CD4-positive, alpha-beta T cell treated with Interleukin-10 for 1 hour (primary cell): ENCODE measurements at places on chromosomes 2 and 18.

DNA sequence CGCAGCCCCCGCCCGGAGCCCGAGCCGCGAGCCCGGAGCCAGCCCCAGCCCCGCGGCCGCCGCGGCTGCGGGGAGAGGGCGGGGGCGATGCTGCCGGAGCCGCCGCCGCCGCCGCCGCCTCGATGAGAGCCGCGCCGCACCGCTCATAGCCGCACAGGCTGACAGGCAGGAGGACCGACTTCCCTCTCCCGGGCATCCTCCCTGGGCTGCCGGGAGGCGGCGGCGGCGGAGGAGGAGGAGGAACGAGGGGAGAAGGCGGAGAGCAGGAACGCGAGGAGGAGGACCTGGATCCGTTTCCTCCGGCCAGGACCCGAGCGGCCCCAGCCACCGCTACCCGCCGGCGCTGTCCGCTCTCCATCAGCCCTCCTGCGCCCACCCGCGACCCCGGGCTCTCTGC lies 370 bp downstream of the KLHL29 start:
- no peak for DNase-seq

DNA sequence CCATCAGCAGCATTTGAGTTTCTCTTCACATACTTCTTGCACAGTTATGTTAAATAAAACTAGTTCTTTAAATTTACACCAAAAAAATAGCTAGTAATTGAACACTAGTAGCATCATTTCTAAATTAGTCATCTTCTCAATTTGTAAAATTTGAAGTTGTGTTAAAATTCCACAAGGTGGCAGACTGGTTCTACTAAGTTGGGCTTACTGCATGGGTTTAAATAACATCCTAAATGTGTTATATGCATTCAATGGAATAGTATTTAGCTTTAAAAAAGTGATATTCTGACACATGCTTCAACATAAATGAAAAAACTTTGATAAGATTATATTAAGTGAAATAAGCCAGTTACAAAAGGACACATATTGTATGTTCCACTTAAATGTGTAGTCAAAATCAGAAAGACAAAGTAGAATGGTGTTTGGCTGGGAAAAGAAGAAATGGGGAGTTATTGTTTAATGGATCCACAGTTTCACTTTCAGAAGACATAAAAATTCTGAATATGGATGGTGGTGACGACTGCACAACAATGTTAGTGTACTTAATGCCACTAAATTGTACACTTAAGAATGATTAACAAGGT lies 28.7 kb upstream of the RPRD1A start:
- DNase-seq: peak; percentile 60

GRCh38 chr2:44825702-44826101 lies 115.8 kb upstream of the SIX3 start:
- DNase-seq: no peak

DNA sequence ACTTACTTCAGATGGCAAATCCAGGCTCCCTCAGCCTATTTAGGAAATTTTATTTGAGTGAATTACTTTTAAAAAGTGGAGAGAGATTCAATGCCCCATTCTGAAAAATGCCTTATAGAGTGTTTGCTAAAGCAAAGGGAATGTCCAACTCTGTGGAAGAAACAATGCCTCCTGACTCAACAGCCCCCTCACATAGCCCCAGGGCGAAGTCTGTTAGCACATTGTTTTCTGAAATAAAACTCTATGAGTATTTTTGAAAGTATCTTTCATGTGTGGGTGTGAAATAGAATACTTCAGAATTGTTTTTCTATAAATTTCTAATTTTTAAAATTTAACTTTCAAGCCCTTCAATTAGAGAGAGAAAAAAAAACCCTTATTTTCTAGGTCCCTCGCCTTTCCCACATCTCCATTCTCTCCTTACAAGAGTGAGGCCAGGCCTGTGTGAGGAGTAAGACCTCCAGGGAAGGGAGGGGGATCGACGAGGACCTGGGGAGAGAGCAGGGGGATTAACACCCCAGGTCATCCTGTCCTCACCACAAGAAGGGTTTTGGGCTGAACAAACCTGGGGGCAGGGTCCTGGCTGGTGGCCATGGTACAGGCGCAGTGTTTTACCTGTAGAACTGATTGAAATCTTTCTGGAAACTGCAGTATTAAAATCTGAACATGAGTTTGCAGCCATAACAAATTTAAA lies 141.4 kb downstream of the SNTG2 start:
- no peak for DNase-seq

DNA sequence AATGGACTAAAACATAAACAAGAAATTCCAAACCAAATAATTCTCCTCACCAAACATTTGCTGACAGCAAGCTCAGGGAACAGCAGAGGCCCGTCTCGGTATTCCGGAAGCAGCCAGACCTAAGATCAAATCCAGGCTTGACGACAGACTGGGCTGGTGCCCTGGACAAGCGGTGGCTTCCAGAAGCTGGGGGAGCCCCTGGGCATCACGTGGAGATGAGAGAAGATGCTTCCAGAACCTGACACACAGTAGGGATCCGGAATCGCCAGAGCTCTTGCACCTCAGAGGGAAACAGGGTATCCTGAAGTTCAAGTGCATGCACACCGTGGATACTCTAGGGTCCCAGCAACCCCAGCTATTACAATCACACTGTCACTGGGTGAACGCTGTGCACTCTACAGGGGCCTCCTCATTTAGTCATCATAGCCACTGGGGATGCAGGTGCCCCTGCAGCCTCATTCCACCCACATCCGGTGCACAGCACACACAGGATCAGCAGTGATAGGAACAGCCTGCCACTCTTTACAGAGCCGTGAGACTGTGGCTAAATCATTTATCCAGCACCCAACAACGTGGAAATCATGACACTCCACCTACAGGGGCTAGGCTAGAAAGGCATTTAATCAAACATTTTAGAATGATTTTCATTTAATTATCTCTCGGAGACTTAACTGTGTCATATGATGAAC lies 102.6 kb downstream of the HDAC4 start:
- DNase-seq: peak; percentile 79

DNA sequence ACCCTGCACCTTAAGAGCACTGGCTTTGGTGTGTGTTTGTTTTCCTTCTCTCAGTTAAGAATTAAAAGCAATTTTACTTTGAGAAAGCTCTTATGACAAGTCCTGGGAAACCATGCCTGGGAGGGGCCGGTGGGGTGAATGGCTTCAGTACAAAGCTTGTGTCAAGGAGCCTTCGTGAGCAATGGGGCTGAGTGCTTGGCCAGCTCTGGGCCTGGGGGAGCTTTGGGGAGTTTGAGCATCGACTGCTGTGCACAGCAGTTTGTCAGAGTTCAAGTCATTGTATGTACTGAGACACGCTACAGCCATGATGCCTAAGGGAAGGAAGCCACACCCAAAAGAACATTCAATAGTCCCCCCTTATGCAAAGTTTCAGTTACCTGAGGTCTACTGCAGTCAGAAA lies 75.8 kb downstream of the ARHGEF4 start:
- DNase-seq: no peak

GRCh38 chr2:25879133-25879730 lies 945 bp upstream of the ASXL2 start:
- no peak for DNase-seq

GRCh38 chr18:59910967-59911366 lies 11.2 kb downstream of the PMAIP1 start:
- DNase-seq: no peak

DNA sequence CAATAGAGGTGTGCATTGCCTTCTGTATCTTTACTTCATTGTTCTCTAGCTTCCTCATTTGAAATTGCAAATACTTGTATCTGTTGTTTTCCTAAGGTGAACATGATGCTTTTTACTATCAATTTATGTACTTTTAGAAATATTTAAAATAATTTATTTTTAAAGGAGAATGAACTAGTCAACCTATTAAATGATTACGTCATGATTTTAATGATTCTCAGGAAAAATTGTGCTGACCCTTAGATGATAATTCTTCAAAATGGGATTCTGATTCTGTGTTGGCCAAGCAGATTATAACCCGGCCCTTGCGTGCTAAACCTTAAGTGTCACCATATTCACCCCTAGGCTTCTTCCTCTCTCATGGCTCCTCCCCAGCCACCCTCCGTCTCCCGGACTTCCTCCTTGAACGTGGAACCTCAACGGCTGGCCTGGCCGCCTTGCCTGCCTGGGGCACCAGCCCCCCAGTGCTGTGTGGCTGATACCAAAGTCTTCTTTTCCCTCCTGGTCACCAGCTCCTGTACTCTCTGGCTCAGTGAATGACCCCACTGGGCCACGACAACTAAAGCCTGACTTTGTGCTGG lies 292.0 kb downstream of the GBX2 start:
- no peak for DNase-seq

GRCh38 chr18:29028560-29028959 lies 851.6 kb upstream of the CDH2 start:
- DNase-seq: no peak

DNA sequence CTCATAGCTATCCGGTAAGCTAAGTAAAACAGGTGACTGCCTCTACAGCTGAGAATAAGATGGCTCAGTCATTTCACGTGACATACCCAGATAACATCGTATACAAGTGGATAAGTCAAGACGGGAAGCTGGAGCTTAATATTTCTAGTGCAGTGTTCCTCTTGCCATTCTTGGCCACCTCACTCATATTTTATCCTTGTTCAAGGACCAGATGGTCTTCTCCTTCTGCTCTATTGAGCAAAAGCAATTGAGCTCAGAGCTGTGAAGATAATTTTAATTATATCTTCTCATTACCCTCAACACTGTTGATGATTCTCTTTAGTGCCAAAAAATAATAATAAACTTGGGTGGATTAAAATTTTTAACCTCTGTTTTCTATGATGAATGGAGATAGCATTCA lies 201.1 kb downstream of the DCC start:
- DNase-seq: no peak

DNA sequence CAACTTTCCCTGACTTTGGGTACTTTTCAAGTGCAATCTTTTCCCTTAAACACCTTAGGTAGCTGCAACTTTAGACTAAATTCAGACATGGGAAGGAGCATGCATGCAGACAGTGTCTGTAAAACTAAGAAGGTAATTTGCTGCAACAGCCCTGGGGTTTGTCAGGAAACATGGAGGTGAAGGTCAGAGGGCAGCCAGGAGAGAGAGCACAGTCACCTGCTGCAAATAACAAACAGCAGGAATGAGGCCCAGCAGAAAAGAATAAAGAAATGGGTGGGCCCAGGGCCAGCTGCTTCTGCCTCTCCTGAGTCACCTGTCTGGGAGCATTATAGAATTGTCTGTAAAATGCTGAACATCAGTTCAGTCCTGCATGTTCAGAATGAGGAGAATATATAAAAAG lies 35.2 kb downstream of the MTHFD2 start:
- no peak for DNase-seq

GRCh38 chr2:131050896-131051295 lies 42.4 kb downstream of the FAM168B start:
- DNase-seq: no peak

GRCh38 chr2:67948506-67948905 lies 114.3 kb downstream of the C1D start:
- DNase-seq: no peak

DNA sequence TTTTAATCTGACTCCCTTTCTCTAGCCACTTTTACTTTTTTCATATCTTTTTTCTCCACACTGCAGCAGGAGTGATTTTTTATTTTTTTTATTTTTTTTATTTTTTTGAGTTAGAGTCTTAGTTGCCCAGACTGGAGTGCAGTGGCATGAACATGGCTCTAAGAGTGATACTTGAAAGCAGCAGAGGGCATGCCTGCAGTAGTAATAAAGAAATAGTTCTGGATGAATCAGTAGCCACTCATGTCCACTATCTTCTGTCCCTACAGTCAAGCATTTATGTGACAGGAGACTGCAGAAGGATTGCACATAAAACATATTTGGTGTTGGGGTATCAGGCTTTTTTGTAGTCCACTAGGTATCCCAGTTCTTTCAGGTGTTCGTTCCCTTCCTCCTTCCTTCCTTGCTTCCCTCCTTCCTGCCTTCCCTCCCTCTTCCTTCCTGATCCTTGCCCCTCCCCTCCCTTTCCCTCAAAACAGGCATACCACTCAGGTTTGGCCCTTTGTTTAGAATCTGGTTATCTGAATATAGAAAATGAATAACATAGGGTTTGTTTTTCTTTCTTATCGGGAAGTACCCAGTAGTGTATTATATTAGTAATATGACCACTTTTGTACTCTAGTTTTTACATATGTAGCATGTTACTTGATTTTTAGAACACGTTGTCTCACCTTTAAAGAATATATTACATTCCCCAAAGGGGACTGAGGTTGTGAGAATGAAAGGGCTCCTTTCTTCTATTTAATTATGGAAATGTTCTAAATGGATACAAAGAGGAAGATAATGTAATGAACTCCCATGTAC lies 23.5 kb downstream of the MIB1 start:
- DNase-seq: no peak

DNA sequence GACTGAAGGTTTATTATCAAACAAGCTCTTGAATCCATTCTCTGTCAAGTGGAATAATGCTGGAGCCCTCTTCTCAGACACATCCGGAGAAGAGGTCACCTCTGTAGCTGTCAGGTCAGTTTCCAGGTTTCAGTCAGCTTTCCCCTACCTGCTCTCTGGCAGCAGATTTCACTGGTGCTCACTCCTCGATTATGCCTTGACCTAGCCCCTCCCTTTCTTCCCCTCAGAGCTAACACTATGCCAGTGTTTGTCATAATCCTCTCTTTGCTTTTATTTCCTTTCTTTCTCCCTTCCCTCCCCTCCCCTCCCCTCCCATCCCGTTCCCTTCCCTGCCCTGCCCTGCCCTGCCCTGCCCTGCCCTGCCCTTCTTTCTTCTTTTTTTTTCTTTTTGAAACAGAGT lies 22.5 kb upstream of the PLEKHM3 start:
- DNase-seq: no peak

GRCh38 chr18:58535340-58536201 lies 93.3 kb downstream of the ALPK2 start:
- peak; percentile 35 for DNase-seq

DNA sequence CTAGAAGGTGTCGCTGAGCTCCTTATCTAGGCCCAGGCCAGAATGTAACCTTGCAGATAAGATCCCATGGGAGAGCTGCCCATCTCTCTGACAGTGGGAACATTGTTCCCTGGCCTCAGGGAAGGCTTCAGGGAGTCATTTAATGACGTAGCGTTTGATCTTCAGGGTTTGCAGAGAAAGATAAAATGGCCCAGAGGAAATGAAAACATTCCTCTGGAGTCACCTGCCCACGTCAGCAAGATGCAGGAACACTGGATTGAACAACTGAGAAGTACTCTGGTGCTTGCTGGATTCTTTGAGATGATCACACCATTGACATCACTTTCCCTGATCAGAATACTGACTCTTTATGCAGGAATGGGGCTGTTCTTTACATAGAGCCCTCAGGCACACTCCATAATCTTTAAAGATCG lies 51.6 kb downstream of the MAPK4 start:
- DNase-seq: no peak
